Activated CD4-positive, alpha-beta T cell treated with anti-CD3 and anti-CD28 coated beads, Interleukin-2, amount 50 U/mL, for 4 hours (primary cell): ENCODE measurements at places on chromosomes 3 and 15.

- no peak for DNase-seq
Observed at GRCh38 chr3:129424185-129424841, 4.1 kb downstream of the EFCAB12 start.

DNA sequence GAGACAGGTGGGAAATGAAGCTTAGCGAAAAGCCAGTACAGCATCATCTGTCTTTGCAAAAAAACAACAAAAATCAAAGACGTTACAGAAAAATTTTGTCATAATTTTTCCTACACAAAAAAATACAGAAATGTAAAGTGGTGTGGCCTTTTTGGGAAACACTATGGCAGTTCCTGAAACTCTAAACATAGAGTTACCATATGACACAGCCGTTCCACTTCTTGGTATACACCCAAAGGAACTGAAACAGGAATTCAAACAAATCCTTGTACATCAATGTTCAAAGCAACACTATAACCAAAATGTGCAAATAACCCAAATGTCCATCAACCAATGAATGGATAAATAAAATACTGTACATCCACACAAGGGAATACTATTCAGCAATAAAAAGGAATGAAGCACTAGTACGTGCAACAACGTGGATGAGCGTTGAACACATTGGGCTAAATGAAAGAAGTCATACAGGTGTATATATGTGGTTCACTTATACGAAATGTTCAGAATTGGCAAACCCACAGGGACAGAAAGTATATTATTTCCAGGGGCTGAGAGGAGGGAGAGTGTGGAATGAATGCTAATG, 46.8 kb downstream of the GLB1 start:
- no peak for DNase-seq

GRCh38 chr15:71256934-71257664, 141.8 kb downstream of the THSD4 start:
- no peak for DNase-seq

GRCh38 chr3:81752604-81753003, 8.8 kb downstream of the GBE1 start:
- DNase-seq, result no peak

GRCh38 chr15:71448688-71449114, 333.4 kb downstream of the THSD4 start:
- DNase-seq, result no peak

DNA sequence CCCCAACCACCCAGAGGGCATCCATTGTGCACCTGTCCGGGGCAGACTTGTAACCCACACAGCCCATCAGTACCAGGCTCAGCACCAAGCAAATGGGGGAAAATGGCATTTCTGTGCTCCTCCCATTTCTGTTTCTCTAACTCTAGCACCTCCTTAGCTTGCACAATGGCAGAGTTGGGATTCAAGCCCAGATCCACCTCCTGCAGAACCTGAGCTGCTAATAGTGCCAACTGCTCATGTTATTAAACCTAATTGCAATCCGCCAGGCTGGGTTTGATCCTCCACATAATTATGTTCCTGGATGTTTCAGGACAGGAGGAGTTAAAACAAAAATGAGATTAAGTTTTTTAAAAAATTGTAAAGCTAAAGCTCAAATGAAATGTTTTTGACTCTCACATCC, 235.0 kb downstream of the OCA2 start:
- no peak for DNase-seq
